ENCODE measurements at places on chromosomes 7 and 10.

DNA sequence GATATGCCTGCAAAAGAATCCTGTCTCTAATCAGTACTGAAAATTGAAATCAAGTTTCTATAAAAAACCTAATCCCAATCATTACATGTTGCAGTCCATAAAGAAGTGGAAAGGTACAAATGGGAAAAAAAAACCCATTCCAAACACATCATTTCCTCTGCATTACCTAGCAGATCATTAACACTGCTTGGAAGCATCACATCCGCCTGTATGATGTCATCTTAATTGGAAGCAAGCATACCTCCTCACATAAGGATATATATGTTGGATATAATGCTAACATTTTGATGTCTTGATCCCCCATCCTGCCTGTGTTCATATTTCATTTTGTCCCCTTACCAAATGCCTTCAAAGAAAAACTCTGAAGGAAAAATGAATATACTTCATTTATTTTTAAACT lies 241.3 kb upstream of the AOAH start:
- DNase-seq: no peak

DNA sequence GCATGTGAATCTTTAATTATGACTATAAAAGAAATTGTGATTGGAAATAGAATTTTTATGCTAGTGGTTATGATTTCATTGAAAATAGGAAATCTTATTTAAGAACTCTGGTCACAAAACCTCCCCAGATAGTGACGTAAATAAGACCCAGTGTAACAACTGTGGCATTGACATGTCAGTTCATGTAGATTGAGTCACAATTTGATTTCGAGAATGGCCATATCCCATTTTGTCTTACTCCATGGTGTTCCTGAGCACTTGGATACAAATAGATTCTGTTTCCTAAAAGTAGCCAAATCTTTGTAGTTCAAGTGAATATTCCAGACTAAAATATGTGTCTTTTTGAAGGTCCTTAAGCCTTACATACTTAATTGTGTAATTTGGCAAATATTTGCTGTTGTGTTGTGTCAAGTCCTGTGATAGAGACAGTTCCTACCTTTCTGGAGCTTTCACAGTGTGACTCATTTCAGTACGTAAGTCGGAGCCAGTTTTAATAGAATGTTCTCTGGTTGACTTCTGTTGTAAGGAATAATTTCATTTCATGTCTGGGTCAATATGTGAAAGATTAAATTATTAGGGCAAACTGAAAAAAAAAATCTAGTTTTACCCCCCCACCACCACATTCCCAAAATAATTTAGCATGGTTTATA lies 37.1 kb upstream of the TOMM7 start:
- DNase-seq: no peak

DNA sequence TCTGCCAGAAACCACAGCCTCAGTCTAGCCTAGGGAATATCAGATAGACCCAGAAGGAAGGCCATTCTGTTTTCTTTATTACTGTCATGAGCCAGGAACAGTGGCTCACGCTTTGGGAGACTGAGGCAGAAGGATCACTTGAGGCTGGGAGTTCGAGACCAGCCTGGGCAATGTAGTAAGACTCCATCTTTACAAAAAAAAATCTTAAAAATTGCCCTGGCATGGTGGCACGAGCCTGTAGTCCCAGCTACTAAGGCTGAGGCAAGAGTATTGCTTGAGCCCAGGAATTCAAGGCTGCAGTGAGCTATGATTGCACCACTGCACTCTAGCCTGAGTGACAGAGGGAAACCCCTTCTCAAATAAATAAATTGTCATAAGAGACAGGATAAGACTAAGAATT lies 3.7 kb upstream of the ESYT2 start:
- no peak for DNase-seq

GRCh38 chr7:67267914-67268313 lies 271.3 kb downstream of the TYW1 start:
- DNase-seq: no peak

DNA sequence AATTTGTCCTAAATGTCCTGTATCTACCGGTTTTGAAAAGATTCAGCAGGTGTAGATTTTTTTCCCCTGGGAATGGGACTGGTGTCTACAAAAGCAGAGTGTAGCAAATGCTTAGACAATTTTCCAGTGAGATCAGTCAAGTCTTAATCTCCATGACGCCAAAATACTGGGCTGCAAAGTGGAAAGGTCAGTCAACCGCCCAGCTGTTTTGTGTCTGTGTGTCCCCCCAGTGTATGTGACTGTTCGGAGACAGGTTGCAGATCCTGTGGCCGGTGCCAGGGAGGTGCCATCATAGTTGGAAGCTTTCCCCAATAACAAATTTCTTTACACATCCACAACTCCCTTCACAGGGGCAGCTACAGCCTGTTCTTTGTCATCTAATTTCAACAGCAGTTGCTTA lies 263.8 kb downstream of the ARHGAP12 start:
- DNase-seq: no peak

DNA sequence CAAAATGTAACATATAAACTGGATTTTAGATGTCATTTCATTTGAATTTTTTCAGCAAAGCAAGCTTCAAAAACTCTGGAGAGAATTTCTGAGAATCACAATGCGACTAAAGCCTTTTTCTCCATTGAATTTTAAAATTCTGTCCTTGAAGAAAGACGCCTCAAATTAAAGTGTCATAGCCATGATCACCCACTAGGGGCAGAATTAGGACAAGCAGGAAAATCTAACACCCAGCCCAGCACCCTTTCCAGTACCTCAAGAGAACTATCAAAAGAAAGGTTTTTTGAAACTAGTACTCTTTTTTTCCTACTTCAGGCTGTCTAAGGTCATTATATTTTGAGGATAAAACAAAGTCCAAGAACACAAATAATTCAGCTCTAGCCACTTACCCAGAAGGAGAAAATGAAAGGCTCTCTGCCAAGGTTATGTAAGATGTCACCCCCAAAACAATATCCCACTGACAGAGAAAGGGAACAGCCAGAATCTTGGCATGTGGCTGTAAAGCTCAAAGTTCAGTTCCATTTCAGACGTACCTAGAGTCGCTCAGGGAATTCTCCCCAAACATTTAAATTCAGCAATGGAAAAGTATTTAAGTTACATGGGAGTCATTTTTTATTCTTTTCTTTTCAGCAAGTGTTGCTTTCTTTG lies 299.4 kb downstream of the SNX13 start:
- DNase-seq: peak; percentile 23

DNA sequence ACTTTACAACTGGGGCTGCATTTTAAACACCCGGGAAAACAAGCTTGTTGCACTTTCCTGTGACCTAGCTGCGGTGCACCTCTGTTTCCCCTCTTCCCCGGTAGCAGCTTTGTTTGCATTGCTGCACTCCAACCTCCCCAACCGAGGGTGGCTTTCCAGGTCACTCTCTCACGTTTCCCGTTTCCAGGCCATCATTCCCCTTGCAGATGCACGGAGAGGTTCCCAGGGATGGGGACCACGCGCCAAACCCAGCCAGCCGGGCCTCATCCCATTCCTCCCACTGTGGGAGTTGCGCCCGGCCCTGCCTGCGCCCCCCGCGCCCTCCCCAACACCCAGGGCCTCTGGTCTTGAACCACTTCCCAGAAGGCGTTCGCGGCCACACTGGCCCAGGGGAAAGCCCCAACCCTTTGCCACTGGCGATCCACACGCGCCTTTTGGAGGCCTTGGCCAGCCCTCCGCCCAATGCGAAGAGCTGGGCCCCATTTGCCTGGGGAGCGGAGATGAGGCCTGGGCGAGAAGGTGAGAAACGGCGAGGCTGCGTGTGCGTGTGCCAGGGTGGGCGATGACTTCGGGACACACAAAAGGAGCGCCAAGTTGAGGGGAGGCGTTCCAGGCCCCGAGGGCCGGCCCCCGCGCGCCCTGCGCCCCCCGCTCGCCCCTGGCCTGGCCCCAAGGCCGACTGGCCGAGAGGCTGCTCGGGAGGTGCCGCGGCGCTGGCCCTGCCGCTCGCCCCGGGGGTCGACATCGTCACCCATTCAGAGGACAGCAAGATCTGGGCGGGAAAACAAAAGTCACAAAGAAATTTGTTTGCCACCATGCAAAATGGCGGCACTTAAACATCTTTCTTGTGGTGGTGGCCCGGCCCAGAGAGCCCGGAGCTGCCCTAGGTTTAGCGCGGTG lies 15.9 kb downstream of the SKIDA1 start:
- DNase-seq: no peak

GRCh38 chr10:95360122-95360714 lies 69.4 kb upstream of the PDLIM1 start:
- DNase-seq: no peak

DNA sequence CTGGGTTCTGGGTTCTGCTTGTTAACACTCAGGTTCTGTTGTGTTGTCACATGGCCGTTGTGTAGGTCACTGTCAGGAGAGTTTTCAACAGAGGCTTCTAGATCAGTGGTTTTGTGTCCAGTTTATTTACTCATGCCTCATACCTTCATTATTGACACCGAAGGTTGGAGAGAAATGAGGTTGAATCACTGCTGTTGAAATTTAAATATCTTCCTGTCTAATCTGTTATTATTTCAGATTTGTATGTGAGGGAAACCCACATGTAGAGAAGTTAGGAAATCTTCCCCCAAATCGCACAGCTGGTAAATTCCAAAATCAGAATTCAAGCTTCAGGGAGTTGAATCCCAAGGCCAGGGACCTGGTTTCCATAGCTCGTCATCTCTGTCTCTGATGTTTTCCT lies 28.3 kb upstream of the KLF6 start:
- no peak for DNase-seq

GRCh38 chr7:95396136-95397032 lies at the start of gene PON3:
Gene PON3, minus strand, starts transcription at chr7:95396375. Its CDS starts 25 bp downstream, at chr7:95396350.
- DNase-seq: no peak

Data from hematopoietic multipotent progenitor cell treated with erythropoietin and hydrocortisone succinate and interleukin-3 and kit ligand, for 15 days (in vitro differentiated cells).